Large intestine (tissue), 12 donors: ENCODE measurements at places on chromosomes 5 and 9. TPM values are rescaled to one million over a fixed set of nuclear protein-coding genes. Genes with fewer than 3 reads are reported as not detected.

The MTRR gene
- 48.1 TPM for polyA plus RNA-seq

The GABRB2 gene
- 3.7 TPM for polyA plus RNA-seq

The GFM2 gene
- polyA plus RNA-seq = 26.1 TPM

DNA sequence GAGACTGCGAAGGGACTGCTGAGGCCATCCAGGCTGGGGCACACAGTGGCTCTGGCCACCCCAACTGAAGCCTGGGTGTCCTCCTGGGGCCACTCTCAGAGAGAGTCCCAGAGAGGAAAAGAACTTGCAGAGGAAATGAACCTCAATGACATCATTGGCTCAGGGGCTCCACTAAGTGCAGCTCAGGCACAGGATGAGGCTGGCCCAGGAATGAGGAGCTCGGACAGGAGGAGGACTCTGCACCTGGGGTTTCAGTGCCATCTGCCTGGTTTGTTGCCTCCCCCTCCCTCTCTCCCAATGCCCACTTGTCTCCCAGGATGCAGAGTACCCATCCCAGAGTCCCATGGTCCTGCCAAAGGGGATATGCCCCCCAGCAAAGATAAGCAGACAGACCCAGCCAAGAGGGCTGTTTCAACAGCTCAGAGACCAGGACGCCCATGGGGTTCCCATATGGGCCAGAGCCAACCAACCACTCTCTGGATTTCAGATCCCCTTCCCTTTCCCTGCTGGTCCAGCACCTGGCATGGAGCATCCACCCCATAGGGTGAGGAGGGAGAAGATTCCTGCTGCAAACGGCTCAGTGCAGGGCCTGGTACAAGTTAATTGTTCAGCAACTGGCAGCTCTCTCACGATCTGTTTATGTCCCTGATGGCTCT is 26.9 kb upstream of the OLFM1 start:
- H3K4me1 ChIP-seq = no peaks in the 10 kb centered on the region
- H3K27me3 ChIP-seq = no peaks in the 10 kb centered on the region
- no peaks in the 10 kb centered on the region for H3K36me3 ChIP-seq
- no peak overlapping the region for H3K4me3 ChIP-seq
- H3K27ac ChIP-seq = no peak overlapping the region

GRCh38 chr5:168282120-168282519 is 9.3 kb upstream of the WWC1 start:
- H3K36me3 ChIP-seq = no peaks in the 10 kb centered on the region
- H3K27ac ChIP-seq = no peak overlapping the region
- no peak for DNase-seq
- no peaks in the 10 kb centered on the region for H3K27me3 ChIP-seq
- peaks cover 10% of the 10 kb centered on the region for H3K4me1 ChIP-seq

DNA sequence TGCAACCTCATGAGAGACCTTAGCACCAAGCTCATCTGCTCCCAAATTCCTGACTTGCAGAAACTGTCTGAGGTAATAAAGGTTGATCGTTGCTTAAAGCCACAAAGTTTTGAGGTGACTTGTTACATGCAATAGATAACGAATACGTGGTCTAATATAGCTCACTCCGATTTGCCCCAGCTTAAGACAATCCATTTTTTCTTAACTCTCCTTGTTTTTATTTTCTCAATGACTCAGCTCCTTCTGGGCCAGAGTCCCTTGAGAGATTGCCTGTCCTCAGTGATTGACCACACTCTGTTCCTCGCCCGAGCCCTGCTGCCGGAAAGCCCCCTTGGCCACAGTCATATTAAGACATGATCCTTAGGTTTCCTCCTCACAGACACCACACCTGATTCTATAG is 63.7 kb upstream of the FANCC start:
- H3K27me3 ChIP-seq = no peaks in the 10 kb centered on the region
- H3K36me3 ChIP-seq = no peaks in the 10 kb centered on the region
- H3K4me3 ChIP-seq = no peak overlapping the region
- DNase-seq = no peak

DNA sequence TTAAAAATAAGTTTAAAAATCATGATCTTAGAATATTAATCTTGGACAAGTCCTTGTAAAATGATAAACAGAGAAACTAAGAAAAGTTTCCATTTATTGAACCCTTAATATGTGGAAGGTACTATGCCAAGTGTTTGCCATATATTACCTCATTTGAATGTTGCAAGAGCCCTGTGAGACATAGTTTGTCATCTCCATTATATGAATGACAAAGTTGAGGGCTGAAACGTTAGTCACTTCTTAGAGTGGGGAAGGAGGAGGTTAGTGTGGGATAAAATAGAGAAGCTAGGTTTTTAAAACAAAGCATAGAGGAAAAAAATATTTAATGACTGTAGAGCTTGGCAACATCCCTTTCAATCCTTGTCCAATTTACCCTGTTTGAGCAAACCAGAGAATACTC is 2.0 kb downstream of the TNC start:
- H3K4me1 ChIP-seq = peaks cover 6% of the 10 kb centered on the region
- H3K36me3 ChIP-seq = no peaks in the 10 kb centered on the region
- H3K4me3 ChIP-seq = no peak overlapping the region
- no peak overlapping the region for H3K27ac ChIP-seq
- no peak for DNase-seq

GRCh38 chr5:68067291-68067690 is 148.3 kb upstream of the PIK3R1 start:
- H3K4me3 ChIP-seq = no peak overlapping the region
- no peaks in the 10 kb centered on the region for H3K27me3 ChIP-seq
- no peak for DNase-seq
- no peak overlapping the region for H3K27ac ChIP-seq

GRCh38 chr5:74639807-74640449 is 600 bp downstream of the ENC1 start:
- peak overlapping the region; percentile 98 for H3K27ac ChIP-seq
- no peaks in the 10 kb centered on the region for H3K27me3 ChIP-seq
- peaks cover 18% of the 10 kb centered on the region for H3K36me3 ChIP-seq
- DNase-seq = no peak

- no peak for DNase-seq
- H3K27ac ChIP-seq = peak overlapping the region; percentile 46
- peaks cover 9% of the 10 kb centered on the region for H3K36me3 ChIP-seq
- H3K4me3 ChIP-seq = no peak overlapping the region
Measured at GRCh38 chr5:78547183-78547582, 101.4 kb downstream of the LHFPL2 start.

DNA sequence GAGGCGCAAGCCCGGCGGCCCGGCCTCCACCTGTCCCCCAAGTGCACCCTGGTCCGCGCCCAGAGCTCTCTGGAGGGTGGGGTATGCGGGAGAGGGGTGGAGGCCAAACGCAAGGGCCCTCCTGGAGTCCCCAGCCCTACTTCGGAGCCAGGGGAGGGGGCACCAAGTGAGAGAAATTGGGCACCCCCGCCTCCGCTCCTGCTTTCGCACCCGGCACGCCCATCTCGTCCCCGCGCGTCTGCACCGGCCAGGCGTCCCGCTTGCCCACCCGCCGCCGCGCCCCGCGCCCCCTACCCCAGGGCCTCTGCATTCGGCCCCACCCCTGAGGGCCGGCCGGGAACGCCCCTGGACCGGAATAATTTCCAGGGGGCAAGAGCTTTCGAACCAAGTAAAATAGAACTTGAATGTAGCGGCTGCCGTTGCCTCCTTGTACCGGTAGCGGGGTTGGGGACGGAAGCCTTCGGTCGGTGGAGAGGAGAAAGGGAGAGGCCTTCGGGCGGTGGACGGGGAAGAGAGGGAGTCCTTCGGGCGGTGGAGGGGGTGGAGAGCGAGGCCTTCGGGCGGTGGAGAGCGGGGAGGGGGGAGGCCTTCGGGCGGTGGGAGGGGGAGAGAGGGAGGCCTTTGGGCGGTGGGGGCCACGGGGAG is 694 bp upstream of the PHPT1 start:
- H3K27ac ChIP-seq = peak overlapping the region; percentile 100
- H3K36me3 ChIP-seq = peaks cover 30% of the 10 kb centered on the region
- peak; percentile 77 for DNase-seq
- H3K27me3 ChIP-seq = peaks cover 36% of the 10 kb centered on the region
- peaks cover 48% of the 10 kb centered on the region for H3K4me1 ChIP-seq

DNA sequence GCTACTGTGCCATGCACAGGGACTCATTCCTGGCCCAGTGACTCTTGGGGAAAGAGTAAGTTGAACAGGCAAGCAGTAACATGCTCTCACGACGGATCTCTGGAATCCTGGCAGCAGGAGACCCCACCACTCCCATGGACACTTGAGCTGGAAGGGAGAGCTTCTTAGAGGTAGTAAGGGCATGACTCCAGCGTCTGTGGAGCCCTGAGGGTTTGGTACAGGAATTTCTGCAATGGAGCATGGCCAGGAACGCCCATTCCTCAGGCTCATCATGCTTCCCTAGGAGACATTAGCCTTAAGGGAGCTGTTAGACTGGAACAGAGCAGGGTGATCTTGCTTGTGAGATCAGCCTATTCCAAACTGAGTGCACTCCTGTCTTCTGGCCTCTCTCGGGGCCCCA is 212.9 kb downstream of the MAT2B start:
- H3K36me3 ChIP-seq = no peaks in the 10 kb centered on the region
- no peaks in the 10 kb centered on the region for H3K27me3 ChIP-seq
- H3K27ac ChIP-seq = no peak overlapping the region
- H3K4me1 ChIP-seq = no peaks in the 10 kb centered on the region

- no peaks in the 10 kb centered on the region for H3K27me3 ChIP-seq
- H3K4me3 ChIP-seq = peak overlapping the region; percentile 59
- no peaks in the 10 kb centered on the region for H3K36me3 ChIP-seq
- peak overlapping the region; percentile 37 for H3K27ac ChIP-seq
- peak; percentile 79 for DNase-seq
- H3K4me1 ChIP-seq = peaks cover 8% of the 10 kb centered on the region
Measured at GRCh38 chr9:83219154-83219923, 156.4 kb upstream of the RASEF start.

GRCh38 chr9:92300936-92301335 is 7.4 kb upstream of the IARS1 start:
- H3K36me3 ChIP-seq = peaks cover 71% of the 10 kb centered on the region
- H3K4me1 ChIP-seq = no peaks in the 10 kb centered on the region
- H3K4me3 ChIP-seq = no peak overlapping the region
- DNase-seq = no peak

- no peak for DNase-seq
Measured at GRCh38 chr5:43947935-43948334, 345.0 kb downstream of the NNT start.

DNA sequence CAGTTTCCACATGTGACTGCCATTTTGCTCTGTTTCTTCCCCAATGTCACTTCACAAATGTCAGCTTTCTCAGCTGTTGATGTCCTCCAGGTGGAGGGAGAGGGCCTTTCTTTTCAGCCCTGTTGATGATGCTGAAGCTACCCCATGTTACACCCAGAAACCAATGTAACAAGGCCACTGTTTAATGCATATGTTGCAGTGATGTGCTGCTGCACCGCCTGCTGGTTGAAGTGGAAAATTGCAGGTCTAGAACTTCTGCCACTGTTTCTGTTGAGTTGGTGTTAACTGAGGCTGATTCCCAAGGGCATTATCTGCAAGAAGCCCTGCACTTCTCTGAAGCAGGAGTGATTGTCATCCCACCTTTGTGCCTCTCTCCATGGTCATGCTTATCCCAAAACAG is 428.4 kb downstream of the KDM4C start:
- no peak overlapping the region for H3K27ac ChIP-seq
- DNase-seq = no peak
- H3K4me1 ChIP-seq = no peaks in the 10 kb centered on the region

GRCh38 chr5:68217047-68217355 is 1.4 kb downstream of the PIK3R1 start:
- no peak for DNase-seq
- H3K27ac ChIP-seq = peak overlapping the region; percentile 91
- H3K4me3 ChIP-seq = peak overlapping the region; percentile 96
- H3K4me1 ChIP-seq = peaks cover 18% of the 10 kb centered on the region

GRCh38 chr9:105146677-105147076 is 97.8 kb upstream of the SLC44A1 start:
- no peak for DNase-seq
- H3K4me3 ChIP-seq = no peak overlapping the region
- H3K27ac ChIP-seq = no peak overlapping the region
- no peaks in the 10 kb centered on the region for H3K36me3 ChIP-seq

- no peak overlapping the region for H3K27ac ChIP-seq
- H3K4me3 ChIP-seq = no peak overlapping the region
- no peaks in the 10 kb centered on the region for H3K36me3 ChIP-seq
- H3K4me1 ChIP-seq = no peaks in the 10 kb centered on the region
Measured at GRCh38 chr5:68359699-68360098, 144.1 kb downstream of the PIK3R1 start.

GRCh38 chr9:14221558-14221957 is 92.4 kb downstream of the NFIB start:
- H3K27me3 ChIP-seq = no peaks in the 10 kb centered on the region
- no peak for DNase-seq
- H3K4me1 ChIP-seq = no peaks in the 10 kb centered on the region
- no peak overlapping the region for H3K27ac ChIP-seq
- H3K4me3 ChIP-seq = no peak overlapping the region

DNA sequence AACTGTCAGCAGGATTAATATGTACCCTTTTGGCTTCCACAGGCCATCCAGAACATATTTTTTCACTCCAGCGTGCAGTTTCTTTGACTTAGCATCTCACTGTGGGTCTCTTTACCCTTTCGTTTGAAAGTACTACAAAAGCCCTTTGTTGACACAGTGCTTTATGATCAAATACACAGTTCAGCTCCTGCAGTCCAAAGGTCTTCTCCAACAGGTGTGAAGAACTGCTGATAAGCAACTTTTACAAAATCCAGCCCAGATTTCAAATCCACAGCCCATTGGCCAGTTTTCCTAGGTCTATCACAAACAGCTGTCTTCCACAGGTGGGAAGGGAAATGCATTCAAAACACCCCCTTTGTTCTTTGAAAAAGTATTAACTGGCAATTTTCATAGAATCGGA is 54.8 kb downstream of the MYO10 start:
- no peaks in the 10 kb centered on the region for H3K27me3 ChIP-seq
- H3K4me1 ChIP-seq = peaks cover 38% of the 10 kb centered on the region
- peak; percentile 92 for DNase-seq
- H3K27ac ChIP-seq = peak overlapping the region; percentile 41
